Kidney (tissue), 22 donors: ENCODE measurements at places on chromosomes 3 and 15.

- no peak for DNase-seq
These were observed 13.5 kb downstream of the HERC1 start for GRCh38 chr15:63820210-63820609.

- DNase-seq = no peak
These were observed 85.0 kb downstream of the FAM81A start for GRCh38 chr15:59522988-59523461.

- no peak for DNase-seq
These were observed 11.0 kb downstream of the CHRNA7 start for GRCh38 chr15:32041294-32041693.

GRCh38 chr3:19213603-19214220, 65.4 kb downstream of the KCNH8 start:
- peak; percentile 18 for DNase-seq

GRCh38 chr15:85639752-85640381, 154.9 kb downstream of the KLHL25 start:
- DNase-seq = no peak

DNA sequence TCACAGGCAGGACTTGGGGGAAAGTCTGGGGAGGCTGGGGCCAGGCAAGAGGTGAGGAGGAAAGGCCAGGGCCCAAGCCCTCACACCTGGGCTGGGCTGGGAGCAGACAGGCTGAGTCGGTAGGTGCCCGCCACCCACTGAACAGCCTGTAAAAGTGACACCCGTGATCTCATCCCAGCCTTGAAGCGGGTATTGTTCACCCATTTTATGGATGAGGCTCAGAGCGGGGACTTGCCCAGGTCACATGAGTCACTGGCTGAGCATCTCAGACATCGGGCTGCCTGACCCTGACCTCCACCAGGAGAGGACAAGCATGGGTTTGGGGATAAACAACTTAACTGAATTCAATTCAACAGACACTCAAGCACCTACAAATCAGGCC, 52.0 kb upstream of the CTSH start:
- peak; percentile 35 for DNase-seq

DNA sequence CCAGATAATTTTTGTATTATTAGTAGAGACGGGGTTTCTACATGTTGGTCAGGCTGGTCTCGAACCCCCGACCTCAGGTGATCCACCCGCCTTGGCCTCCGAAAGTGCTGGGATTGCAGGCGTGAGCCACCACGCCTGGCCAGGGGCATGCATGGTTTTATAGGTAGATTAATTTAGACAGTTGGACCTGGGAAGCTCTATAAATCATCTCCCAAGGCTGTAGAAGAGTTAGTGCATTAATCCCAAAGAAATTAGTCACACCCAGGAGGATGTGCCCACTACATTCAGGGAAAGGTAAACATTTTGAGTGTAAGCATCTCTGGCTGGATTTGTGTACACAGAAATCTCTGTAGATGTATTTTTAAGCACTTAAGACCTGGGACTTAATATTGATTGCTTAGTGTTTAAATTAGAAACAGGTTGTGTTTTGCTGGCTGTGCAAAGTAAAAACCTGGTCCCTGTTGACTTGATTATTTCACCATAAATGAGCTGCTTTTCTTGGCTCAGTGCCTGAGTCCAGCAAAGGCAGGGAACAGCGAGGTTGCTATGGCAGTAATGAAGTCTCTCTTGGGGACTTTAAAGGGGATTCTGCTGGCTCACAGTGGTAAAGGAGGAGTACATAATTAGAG, 19.2 kb downstream of the EXOSC7 start:
- DNase-seq = no peak

DNA sequence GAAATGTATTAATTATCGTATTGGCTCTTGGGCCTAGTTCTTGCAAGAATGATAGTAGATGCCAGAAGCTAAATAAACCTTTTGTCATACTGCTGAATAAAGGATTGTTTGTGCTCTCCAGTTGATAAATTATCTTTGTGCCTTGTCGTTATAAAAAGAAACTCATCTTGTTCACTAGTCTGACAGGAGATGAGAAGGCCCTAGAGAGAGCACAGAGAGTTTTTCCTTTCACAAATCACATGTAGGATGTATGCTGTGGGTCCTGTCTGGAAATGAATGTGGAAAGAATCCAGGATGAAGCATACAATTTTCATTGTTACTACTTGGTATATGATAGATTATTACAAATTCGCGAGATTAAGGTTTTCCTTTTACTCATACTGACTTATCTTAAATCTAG, 113.0 kb downstream of the NLGN1 start:
- DNase-seq = no peak

DNA sequence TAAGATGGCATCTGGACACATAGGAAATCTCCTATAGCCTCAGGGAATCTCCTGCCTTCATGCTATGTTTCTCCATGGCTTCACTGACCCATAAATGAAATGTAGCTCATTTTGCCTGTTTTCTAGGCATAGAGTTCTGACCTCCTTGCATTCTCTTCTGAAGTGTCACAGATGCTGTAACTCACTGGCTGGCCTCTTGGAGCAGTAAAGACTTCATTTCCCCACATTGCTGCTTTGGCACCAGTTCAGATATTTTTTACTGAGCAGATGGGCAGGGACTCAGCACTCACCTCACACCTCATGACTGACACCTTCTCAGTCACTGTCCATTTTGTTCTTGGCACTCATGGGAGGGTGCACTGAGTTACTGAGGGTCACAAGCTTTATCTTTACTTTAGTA, 286.7 kb upstream of the TGFBR2 start:
- DNase-seq = peak; percentile 55

GRCh38 chr3:53195066-53195450, 34.0 kb downstream of the PRKCD start:
- no peak for DNase-seq

GRCh38 chr3:192907784-192908183, 9.9 kb downstream of the MB21D2 start:
- DNase-seq = no peak

DNA sequence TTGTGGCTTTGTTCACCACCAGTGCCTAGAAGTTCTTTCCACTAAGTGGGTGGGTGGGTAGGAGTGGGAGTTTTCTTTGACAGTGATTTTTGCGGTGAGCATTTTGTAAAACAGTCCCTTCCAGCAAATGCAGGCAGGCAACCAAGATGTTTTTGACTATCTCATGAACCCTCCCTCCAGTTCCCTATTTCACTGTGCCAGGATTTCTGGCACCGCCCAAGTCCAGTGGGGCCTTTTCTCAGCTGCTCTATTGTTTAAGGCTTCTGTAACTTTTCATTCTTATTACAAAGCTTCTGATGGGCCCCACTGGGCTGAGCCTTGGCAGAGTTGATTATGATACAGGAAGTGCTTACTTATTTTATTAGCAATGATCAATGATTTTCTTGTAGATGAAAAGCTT, 236.0 kb downstream of the EDEM1 start:
- no peak for DNase-seq

GRCh38 chr3:58539626-58540025, 2.6 kb upstream of the ACOX2 start:
- DNase-seq = no peak
